ENCODE measurements at places on chromosomes 7 and 10. TPM values are rescaled to one million over a fixed set of nuclear protein-coding genes. Genes with fewer than 3 reads are reported as not detected.

Gene ZNF722
- not detected for total RNA-seq

DNA sequence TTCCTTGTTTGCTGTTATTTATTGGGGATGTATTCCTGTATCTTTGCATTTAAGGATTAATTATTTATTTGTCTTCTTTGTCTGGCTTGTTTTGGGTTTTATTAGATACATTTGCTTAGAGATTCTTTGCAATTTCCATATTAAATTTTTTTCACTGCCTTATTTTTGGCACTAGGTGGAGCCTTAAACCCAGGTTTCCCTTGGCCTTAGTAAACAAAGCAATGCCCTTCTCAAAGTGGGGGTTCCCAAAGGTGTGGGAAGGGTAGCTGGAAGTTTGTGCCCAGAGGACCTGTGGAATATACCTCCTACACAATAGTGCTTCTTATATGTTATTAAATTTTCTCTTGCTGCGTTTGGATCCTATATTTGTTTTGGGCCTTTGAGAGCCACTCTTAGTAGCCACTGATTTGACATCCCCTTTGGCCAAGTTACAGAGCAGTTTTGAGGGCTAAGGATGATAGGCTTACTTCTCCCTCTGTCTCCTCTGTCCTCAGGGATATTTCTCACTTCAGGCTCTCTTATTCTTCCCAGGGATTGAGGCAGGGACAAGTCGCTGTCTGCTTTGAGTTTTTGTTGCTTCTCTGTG, 162.3 kb downstream of the ITGB1 start:
- DNase-seq = no peak

DNA sequence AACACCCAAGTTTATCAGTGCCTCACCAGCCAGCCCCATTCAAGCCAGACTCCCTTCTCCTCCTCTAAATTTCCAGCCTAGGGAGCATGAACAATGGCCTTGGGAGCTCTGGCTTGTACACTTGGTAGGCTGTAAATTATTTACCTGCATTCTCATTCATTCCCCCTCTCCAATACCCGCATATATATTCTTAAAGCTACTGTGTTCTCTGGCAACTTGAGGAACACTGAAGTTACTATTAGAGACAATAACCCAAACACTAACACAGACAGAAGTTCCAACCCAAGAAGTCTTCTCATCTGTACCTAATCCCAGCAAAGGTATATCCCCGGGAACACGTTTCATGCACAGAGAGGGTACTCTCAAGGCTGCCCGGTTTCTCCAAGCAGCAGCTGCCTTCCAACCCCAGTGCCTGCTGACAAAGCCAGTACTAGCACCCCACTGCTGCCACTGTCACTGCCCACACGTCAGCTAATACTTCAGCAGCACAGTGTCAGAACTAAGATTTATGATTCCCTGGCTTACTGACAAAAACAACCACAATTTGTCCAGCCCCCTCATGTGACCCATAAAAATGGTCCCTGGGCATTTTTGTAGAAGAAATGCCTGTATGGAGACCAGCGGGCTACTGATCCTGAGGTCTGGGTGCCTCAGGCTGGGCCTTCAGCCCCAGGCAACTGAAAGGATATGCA, 3.1 kb downstream of the WDR91 start:
- DNase-seq = no peak

- DNase-seq = no peak
Measured at GRCh38 chr7:43693687-43694398, 35.5 kb downstream of the COA1 start.

DNA sequence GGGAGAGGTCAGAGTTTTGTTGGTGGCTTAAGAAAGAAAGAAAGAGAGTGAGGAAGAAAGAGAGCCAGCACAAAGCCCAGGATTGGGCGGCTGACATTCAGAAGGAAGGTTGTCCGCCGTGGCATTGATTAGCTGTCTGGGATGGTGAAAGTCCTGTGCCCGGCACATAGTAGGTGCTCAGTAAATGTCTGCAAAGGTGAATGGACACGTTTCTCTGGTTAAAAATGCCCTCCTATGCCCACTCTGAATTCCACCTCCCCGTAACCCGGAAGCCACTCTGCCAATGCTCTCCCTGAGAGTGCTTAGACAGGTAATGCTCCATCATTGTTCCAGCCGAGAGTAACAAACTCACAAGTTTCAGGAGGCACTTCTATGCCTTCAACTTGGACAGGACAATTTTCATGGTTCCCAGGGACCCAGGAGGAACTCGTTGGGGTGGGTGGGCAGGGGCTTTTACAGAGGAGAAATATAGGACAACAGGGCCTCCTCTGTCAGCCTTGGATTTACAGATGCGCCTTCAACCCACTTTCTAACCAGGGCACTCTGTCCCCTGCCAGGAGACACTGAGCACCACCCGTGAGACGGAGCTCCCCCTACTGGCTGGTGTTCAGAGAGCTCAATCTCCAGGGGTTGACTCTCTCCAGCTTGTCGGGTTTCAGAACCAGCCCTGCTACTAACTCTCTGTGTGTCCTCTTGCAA, 411.5 kb upstream of the ZMIZ1 start:
- peak; percentile 89 for DNase-seq

DNA sequence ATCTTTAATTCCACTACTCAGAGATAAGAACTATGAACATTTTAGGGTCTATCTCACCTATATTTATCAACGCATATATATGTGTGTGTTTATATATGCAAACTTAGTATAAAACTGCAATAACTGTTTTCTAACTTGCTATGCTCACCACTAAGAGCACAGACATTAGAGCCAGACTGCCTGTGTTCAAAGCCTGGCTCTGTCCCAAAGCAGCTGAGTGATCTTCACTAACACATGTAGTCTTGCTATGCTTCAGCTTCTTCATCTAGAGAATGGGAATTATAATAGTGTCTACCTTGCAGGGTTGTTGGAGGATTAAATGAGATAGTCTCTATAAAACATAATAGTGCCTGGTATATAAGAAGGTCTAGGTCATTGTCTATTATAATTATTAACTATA, 165.5 kb downstream of the MAGI2 start:
- DNase-seq = no peak

Gene NUDCD3
- 77.7 TPM for total RNA-seq

Gene TFPI2
- 0.30 TPM for total RNA-seq

GRCh38 chr7:117061751-117062150, 108.5 kb downstream of the ST7 start:
- no peak for DNase-seq

GRCh38 chr10:74825371-74826141, 844 bp upstream of the KAT6B start:
- DNase-seq = peak; percentile 49

DNA sequence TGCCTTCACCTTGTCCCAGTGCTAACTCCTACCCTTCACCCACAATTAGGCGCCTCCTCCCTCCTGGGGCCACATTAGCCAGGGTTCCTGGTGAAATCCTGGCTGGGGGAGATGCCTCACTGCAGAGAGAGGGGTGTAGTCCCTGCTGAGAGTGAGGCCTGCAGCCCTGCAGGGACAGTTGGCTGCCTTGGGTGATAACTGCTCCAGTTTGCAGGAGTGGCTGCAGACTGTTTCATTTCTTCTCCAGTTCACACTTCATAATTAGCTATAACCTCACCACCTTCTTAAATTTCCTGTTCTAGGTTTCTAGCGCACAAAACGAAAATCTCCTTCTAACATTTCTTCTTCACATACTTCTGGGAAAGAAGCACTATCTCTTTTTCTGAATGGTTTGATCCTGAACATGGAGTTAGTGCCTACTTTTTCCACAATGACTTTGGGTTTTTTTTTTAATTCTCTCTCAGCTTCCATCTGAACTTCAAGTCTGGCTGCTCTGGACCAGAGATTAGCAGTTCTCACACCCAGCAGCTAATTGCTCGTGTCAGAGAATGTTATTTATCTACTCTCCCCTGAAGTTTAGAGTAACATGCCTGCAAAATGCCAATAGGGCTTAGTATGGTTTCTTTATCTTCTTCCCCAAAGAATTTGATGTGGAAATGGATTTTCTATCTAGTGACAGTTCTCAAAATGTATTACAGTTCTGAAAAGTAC, 15.5 kb upstream of the JAZF1 start:
- no peak for DNase-seq

DNA sequence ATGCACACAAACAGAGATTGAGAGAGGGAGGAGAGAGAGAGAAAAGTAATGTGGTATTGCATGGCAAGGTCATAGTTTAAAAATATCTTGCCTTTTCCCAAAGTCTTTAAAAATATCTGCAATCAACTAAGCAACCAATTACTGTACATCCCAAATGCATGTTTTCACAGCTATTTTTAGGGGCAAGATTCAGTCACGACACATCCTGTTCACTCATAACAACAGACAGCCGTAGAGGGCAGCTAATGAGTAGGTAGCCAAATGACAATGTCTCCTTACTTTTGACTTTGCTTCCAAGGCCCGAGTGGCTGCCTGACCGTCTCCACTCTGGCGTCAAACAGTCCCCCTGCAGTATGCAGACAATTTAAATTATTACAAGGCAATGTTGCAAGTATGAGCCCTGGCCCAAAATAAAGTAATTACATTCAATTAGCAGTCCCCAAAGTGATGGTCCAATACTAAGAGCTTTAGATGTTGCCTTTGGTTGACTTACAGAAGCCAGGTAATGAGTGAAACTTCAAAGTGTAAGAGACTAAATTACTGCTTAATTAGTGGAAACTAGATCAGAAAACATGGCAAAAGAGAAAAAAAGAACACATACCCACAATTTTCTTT, 162.9 kb downstream of the MBL2 start:
- DNase-seq = no peak

Measured in colonic mucosa (tissue), 4 donors.